Esophagus muscularis mucosa (tissue), 4 donors: ENCODE measurements at places on chromosomes 11 and 22. TPM values are rescaled to one million over a fixed set of nuclear protein-coding genes. Genes with fewer than 3 reads are reported as not detected.
A peak's percentile ranks its signal among the peaks of the same experiment; 100 is the strongest.

DNA sequence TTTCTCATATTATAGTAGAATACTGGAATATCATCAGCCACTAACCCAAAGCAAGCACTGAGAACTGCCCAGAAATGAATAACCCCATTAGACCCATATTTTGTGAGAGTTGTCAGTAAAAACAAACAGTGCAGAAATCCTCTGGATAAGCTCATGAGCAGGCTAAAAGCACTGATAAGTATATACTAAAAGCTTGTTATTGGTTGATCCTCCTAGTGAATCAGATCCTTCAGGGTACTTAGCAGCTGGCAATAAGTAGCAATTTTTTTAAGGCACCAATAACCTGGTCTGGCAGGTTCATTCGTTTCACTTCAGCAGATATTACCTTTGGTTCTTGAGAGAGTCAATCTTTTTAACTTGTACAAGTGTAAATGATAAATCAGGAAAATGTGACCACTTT, 1.2 kb downstream of the NOX4 start:
- peaks cover 7% of the 10 kb centered on the region for H3K4me1 ChIP-seq
- H3K27ac ChIP-seq, result no peak overlapping the region
- H3K4me3 ChIP-seq, result no peak overlapping the region

The LARGE1 gene
- total RNA-seq, result 29.9 TPM

GRCh38 chr22:47374273-47374771, 611.9 kb downstream of the TBC1D22A start:
- no peaks in the 10 kb centered on the region for H3K4me1 ChIP-seq
- peaks cover 66% of the 10 kb centered on the region for H3K27me3 ChIP-seq
- no peak overlapping the region for H3K4me3 ChIP-seq
- DNase-seq, result no peak

GRCh38 chr11:58006940-58007339, 16.7 kb upstream of the OR9Q1 start:
- DNase-seq, result peak; percentile 64
- no peaks in the 10 kb centered on the region for H3K36me3 ChIP-seq
- no peak overlapping the region for H3K27ac ChIP-seq
- no peaks in the 10 kb centered on the region for H3K27me3 ChIP-seq
- no peak overlapping the region for H3K4me3 ChIP-seq
- no peaks in the 10 kb centered on the region for H3K4me1 ChIP-seq

DNA sequence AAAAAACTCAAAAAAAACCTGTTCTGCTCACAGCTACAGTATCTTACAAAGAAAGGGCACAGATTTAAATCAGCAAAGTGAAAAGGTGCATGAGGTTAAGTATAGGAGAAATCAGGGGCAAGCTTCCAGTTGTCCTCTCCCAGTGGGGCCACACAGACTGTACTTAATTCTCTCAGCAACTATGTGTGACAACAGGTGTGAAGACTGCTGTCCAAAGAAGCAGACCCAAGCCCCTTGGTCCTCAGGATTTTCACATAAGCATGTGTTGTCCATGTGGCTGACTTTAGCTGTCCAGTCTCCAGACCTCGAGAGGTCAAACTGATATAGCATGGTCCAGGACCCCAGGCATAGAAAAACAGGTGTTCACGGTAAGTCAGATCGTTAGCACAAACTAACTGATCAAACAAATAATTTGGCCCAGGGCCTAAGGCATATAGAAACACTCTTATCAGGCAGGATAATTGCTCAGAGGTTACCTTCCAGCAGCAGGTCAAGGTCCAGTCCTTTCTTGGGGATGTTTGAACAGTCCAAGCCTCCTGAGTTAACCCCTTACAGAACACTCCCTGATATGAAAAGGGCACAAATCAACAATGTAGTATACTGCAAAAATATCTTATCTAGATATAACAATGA, 21.1 kb upstream of the CSTF3 start:
- H3K27ac ChIP-seq, result no peak overlapping the region
- H3K4me3 ChIP-seq, result no peak overlapping the region
- DNase-seq, result no peak
- H3K4me1 ChIP-seq, result peaks cover 23% of the 10 kb centered on the region
- no peaks in the 10 kb centered on the region for H3K27me3 ChIP-seq
